Activated CD4-positive, alpha-beta memory T cell treated with anti-CD3 and anti-CD28 coated beads for 36 hours (primary cell): ENCODE measurements at places on chromosomes 3 and 15. TPM values are rescaled to one million over a fixed set of nuclear protein-coding genes. Genes with fewer than 3 reads are reported as not detected.
A peak's percentile ranks its signal among the peaks of the same experiment; 100 is the strongest.

Gene SQOR
- total RNA-seq: 181 TPM

Gene HGD
- total RNA-seq: not detected

Gene SYNPR
- not detected for total RNA-seq

DNA sequence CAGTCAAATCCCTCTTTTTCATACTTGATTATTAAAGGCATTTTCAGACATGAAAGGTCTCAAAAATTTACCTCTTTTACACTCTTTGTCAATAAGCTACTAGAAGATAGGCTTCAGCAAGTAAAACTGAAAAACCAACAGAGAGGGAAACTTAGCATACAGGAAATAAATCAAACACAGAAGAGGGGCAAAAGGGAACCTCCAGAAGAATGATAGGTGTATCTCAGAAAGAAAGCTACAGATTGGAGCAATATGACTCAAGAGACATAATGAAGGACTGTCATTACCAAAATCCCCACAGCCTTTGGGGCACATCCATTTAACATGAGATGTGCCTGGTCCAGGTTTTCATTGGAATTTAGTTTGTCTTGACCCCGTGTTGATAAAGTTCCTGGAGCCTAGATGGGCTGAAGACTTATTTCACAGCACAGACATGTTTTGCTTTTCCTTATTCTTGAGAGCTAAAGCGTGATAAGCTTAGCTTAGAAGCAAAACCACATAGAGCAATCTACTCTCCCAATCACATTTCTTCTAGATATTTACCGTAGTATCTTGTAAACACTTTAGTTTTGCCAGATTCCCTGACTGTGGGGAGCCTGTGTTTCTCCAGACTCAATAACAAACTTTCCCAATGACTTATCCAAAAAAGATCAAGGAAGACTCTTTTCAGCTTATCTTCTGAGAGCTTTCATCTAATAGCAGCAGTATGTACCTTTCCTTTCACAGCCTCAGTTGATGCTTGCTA is 11.7 kb downstream of the LRRFIP2 start:
- H3K27ac ChIP-seq: peak overlapping the region; percentile 64
- DNase-seq: no peak
- no peaks in the 10 kb centered on the region for H3K27me3 ChIP-seq
- H3K4me3 ChIP-seq: no peak overlapping the region
- peaks cover 31% of the 10 kb centered on the region for H3K4me1 ChIP-seq

DNA sequence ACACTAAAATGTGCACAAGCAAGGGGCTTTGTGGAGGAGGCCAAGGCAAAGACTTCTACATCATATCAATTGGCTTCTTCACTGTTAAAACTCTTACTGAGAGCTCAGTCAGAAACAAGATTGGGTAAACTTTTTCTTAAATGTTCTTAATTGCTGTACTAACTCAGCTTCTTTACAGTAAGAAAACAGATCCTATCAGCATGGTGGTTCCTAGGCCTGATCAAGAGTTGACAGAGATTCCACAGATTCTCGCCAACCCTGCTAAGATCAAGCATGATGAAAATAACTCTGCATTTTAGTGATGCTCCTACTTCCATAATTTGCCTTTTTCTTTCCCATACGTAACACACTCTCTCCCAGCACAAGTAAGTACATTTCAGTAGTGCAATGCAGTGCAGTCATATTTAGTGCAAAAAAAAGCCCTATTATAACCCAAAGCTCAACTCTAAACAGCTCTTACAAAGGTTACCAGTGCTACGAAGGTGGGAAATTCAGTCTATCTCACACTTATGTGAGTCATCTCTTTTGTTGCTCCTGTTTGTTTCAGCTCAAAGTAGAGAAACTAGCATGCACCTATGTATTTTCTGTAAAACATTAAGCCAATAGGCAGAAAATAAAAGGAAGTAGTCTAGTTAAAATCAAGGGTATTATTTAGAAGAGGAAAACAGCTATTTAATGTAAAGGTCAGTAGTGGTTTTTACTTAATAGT is 29.9 kb downstream of the TIGIT start:
- peaks cover 85% of the 10 kb centered on the region for H3K4me1 ChIP-seq
- no peaks in the 10 kb centered on the region for H3K27me3 ChIP-seq

DNA sequence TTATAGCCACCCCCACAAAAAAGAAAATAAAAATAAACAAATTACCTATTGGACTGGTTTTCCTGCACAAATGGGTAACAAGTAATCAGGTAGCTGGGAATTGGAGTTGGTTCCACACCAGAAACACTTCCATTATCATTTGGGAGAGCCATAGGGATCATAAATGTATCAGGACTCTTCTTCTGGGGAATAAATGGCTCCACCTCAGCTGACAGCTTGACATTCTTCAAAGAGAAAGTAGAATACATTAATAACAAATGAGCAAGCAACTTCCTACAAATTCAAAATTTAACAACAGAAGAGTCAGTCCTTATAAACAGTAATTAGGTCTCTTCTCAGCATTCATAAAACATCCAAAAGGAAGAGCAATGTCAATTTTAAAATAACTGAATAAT is 8.7 kb downstream of the SECISBP2L start:
- no peak for DNase-seq
- no peaks in the 10 kb centered on the region for H3K27me3 ChIP-seq
- H3K4me1 ChIP-seq: peaks cover 34% of the 10 kb centered on the region
- peaks cover 2% of the 10 kb centered on the region for H3K36me3 ChIP-seq
- no peak overlapping the region for H3K27ac ChIP-seq
- H3K4me3 ChIP-seq: no peak overlapping the region

DNA sequence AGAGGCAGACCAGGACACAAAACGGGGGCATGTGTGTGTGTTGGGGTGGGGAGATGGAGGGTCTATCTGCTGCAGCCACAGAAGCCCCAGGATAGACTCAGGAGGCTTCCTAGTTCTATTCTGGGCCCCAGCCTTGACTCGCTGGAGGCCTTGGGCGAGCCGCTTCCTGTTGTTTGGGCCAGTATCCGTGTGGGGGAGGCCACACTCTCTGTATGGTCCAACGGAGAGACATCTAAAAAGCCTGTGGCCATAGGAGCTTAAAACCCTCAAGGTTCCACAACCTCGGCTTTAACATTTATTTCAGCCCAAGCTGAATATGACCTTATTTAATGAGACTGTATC is 32.8 kb downstream of the POC1A start:
- H3K27ac ChIP-seq: no peak overlapping the region
- H3K4me3 ChIP-seq: no peak overlapping the region
- no peaks in the 10 kb centered on the region for H3K27me3 ChIP-seq
- H3K36me3 ChIP-seq: peaks cover 4% of the 10 kb centered on the region

DNA sequence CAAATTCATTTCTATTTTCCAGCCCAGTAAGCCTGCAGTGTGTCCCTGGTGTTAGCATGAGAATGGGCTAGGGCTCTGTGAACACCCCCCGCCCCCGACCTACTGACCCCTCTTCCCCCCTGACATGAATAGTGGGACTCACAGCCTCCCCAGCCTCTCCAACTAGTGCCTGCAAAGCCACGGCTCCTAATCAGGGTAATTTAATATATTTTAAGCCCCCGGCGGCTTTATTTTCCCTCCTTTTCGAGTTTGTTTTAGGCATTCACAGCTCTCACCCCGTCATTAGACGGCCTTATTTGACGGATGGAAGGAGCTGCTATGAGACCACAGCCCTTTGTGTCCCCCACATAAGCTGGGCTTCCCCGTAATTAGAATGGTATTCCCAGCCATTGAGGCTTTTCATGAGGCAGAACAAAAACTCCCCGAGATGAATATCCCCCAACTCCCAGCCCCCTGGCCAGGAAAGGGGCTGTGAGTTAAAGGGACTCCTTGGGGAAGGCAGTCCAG is 78.3 kb upstream of the POLG start:
- H3K27me3 ChIP-seq: peaks cover 88% of the 10 kb centered on the region
- no peak overlapping the region for H3K27ac ChIP-seq
- H3K36me3 ChIP-seq: no peaks in the 10 kb centered on the region
- H3K4me1 ChIP-seq: peaks cover 35% of the 10 kb centered on the region
- H3K4me3 ChIP-seq: no peak overlapping the region

- H3K36me3 ChIP-seq: no peaks in the 10 kb centered on the region
- H3K27me3 ChIP-seq: peaks cover 10% of the 10 kb centered on the region
- no peak overlapping the region for H3K4me3 ChIP-seq
- H3K27ac ChIP-seq: no peak overlapping the region
Observed at GRCh38 chr3:193797566-193797965, 204.6 kb downstream of the OPA1 start.
